ENCODE measurements at places on chromosomes 12 and 14. TPM values are rescaled to one million over a fixed set of nuclear protein-coding genes. Genes with fewer than 3 reads are reported as not detected.
A peak's percentile ranks its signal among the peaks of the same experiment; 100 is the strongest.

- no peaks in the 10 kb centered on the region for H3K27me3 ChIP-seq
- H3K4me3 ChIP-seq = no peak overlapping the region
- H3K36me3 ChIP-seq = no peaks in the 10 kb centered on the region
- H3K27ac ChIP-seq = peak overlapping the region; percentile 44
- DNase-seq = peak; percentile 25
- peaks cover 49% of the 10 kb centered on the region for H3K4me1 ChIP-seq
Observed at GRCh38 chr14:65354715-65355114, 57.8 kb upstream of the FUT8 start.

- no peaks in the 10 kb centered on the region for H3K27me3 ChIP-seq
- no peak overlapping the region for H3K4me3 ChIP-seq
- H3K4me1 ChIP-seq = peaks cover 11% of the 10 kb centered on the region
- H3K27ac ChIP-seq = no peak overlapping the region
- DNase-seq = no peak
Observed at GRCh38 chr12:25253371-25254068, 2.8 kb upstream of the KRAS start.

DLK1 gene
- polyA plus RNA-seq = not detected

- no peak overlapping the region for H3K4me3 ChIP-seq
- H3K36me3 ChIP-seq = no peaks in the 10 kb centered on the region
- no peaks in the 10 kb centered on the region for H3K4me1 ChIP-seq
Observed at GRCh38 chr12:123442774-123443173, 6.3 kb upstream of the RILPL2 start.

- no peak overlapping the region for H3K27ac ChIP-seq
- H3K4me1 ChIP-seq = no peaks in the 10 kb centered on the region
- no peak overlapping the region for H3K4me3 ChIP-seq
- H3K27me3 ChIP-seq = no peaks in the 10 kb centered on the region
- no peak for DNase-seq
Observed at GRCh38 chr14:92382677-92383076, 59.7 kb downstream of the SLC24A4 start.

SYCP3 gene
- polyA plus RNA-seq = 0.13 TPM

HAL gene
- 0.41 TPM for polyA plus RNA-seq

DNA sequence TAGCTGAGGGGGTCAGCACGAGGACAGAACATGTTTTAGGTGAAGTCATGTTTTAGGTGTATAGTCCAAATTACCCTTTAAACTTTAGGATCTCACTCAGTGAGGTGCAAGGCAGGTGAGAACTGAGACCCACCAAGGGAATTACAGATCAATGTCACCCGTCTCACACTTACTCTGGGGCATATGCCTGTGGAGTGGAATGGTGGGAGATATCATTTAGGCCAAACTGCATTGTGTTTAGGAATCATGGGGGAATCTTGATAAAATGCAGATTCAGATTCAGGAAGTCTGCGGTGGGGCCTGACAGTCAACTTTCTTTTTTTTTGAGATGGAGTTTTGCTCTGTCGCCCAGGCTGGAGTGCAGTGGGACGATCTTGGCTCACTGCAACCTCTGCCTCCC is 17.8 kb downstream of the FBXW8 start:
- peaks cover 3% of the 10 kb centered on the region for H3K36me3 ChIP-seq
- no peak for DNase-seq
- no peak overlapping the region for H3K4me3 ChIP-seq
- no peak overlapping the region for H3K27ac ChIP-seq
- peaks cover 15% of the 10 kb centered on the region for H3K4me1 ChIP-seq

GRCh38 chr12:31582155-31582554 is 8.8 kb downstream of the DENND5B start:
- H3K4me1 ChIP-seq = peaks cover 13% of the 10 kb centered on the region
- no peaks in the 10 kb centered on the region for H3K27me3 ChIP-seq
- no peaks in the 10 kb centered on the region for H3K36me3 ChIP-seq
- no peak overlapping the region for H3K27ac ChIP-seq

DNA sequence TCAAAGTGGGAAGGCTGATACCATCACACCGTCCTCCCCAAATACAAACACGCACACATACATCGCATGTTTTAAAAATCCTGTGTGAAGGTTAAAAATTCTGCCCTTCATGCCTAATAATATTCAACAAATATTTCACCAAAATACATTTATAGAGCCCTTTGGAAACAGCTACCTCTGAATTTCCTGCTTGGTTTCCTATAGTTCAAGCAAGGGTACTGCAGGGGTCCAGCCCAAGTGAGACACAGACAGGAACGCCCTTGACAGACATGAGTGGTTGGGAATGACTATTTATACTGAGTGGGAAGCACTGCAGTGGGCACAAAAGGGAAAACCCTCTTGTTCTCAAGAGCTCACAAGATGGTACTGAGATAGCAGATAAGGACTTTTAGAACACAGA is 51.0 kb downstream of the ST8SIA1 start:
- peak overlapping the region; percentile 96 for H3K27ac ChIP-seq

RHOJ gene
- 0.26 TPM for polyA plus RNA-seq

FOXA1 gene
- polyA plus RNA-seq = 0.85 TPM

GRCh38 chr14:102857444-102857843 is 65.0 kb upstream of the AMN start:
- DNase-seq = no peak
- H3K27ac ChIP-seq = no peak overlapping the region
- H3K36me3 ChIP-seq = no peaks in the 10 kb centered on the region

- peaks cover 65% of the 10 kb centered on the region for H3K4me1 ChIP-seq
- H3K27me3 ChIP-seq = no peaks in the 10 kb centered on the region
- DNase-seq = peak; percentile 93
- H3K36me3 ChIP-seq = no peaks in the 10 kb centered on the region
- H3K4me3 ChIP-seq = no peak overlapping the region
Observed at GRCh38 chr14:68544081-68544892, 248.6 kb downstream of the ZFP36L1 start.

DNA sequence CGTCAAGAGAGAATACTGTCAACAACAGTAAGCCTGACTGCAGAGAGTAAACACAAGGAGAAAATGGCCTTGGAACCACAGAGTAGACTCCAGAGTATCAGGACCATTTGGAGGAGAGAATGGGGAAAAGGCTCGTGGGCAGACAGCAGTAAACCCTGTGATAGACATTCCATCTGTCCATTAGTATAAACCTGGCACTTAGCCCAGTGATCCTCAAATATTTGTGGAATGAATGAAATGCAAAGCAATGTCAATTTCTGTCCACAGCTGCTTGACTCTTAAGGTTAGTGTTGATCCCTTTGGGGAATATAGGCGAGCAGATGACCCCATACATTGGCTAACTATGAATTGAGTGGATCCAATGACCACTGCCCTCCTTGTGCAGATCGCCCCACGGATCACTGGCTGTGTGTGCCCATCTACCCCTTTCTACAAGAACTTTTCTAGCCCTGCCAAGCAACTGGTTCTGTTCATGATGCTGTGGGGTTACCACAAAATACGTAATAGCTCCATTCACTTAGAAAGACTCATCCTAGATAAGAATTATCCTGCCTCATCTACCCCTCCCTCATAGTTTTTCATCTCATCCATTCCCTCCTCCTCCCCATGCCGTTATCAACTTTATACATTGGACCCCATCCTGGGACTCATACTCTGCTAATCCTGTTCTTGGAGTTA is 846.8 kb downstream of the NRXN3 start:
- no peaks in the 10 kb centered on the region for H3K27me3 ChIP-seq
- no peak overlapping the region for H3K4me3 ChIP-seq
- H3K36me3 ChIP-seq = no peaks in the 10 kb centered on the region
- peaks cover 17% of the 10 kb centered on the region for H3K4me1 ChIP-seq
- peak; percentile 35 for DNase-seq

GRCh38 chr14:64233531-64234190 is 60.5 kb downstream of the ESR2 start:
- peaks cover 3% of the 10 kb centered on the region for H3K36me3 ChIP-seq
- DNase-seq = no peak
- H3K27ac ChIP-seq = no peak overlapping the region
- peaks cover 4% of the 10 kb centered on the region for H3K4me1 ChIP-seq

DNA sequence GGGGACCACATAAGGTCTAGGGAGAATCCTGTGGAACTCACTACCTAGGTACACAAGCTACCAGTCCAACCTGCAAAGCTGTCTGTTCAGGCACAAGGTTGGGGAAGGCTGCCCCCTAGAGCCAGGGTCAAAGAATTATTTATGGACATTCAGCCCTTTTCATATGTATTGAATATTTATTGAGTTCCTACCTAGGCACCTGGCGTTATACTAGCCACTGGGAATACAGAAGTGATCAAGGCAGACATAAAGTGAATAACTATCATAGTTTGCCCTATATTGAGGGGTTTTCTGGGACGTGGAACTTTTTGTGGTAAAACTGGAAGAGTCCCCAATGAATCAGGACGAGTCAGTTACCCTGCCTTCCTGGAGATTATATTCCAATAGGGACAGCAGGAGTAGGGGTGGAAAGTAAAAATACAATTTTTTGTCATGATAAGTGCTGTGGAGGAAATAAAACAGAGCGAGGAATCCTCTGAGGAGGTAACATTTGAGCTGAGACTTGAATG is 5.8 kb upstream of the SLC48A1 start:
- peaks cover 69% of the 10 kb centered on the region for H3K4me1 ChIP-seq

GRCh38 chr14:67524634-67524963 is 8.5 kb upstream of the PLEKHH1 start:
- DNase-seq = no peak
- no peaks in the 10 kb centered on the region for H3K36me3 ChIP-seq
- H3K27me3 ChIP-seq = peaks cover 3% of the 10 kb centered on the region
- no peak overlapping the region for H3K27ac ChIP-seq
- H3K4me1 ChIP-seq = no peaks in the 10 kb centered on the region
- no peak overlapping the region for H3K4me3 ChIP-seq

DNA sequence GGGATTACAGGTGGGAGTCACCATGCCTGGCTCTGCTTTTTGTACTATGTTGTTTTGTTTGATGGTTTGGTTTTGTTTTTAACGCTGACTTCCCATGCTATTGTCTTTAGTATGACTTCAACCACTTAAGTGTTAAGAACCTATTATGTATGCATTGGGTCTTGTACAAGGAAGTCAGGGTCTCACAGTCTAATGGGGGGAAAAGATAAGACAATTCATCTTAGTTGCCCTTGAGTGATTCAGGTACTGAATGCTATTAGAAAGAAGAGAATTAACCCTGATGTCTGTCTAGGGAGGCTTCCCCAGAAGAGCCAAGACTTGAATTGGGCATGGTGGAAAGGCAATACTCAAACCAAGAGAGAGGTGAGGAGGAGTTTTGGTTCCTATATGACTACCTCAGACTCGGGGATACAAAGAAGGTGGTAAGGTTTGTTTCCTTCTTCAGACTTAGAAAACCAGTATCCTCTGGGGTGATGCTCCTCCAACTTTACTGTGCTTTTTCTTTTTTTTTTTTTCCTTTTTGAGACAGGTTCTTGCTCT is 64.6 kb downstream of the SUSD6 start:
- no peaks in the 10 kb centered on the region for H3K27me3 ChIP-seq
- H3K4me1 ChIP-seq = no peaks in the 10 kb centered on the region
- no peak overlapping the region for H3K4me3 ChIP-seq
- H3K36me3 ChIP-seq = no peaks in the 10 kb centered on the region

HOXC12 gene
- polyA plus RNA-seq = 0.35 TPM

GRCh38 chr12:25681580-25681979 is 128.5 kb upstream of the LMNTD1 start:
- no peak overlapping the region for H3K27ac ChIP-seq
- H3K4me3 ChIP-seq = no peak overlapping the region
- H3K27me3 ChIP-seq = no peaks in the 10 kb centered on the region
- no peaks in the 10 kb centered on the region for H3K36me3 ChIP-seq

- no peaks in the 10 kb centered on the region for H3K27me3 ChIP-seq
- no peak overlapping the region for H3K27ac ChIP-seq
- no peak overlapping the region for H3K4me3 ChIP-seq
- peaks cover 3% of the 10 kb centered on the region for H3K4me1 ChIP-seq
- DNase-seq = no peak
- no peaks in the 10 kb centered on the region for H3K36me3 ChIP-seq
Observed at GRCh38 chr12:38912116-38912515, 6.7 kb upstream of the CPNE8 start.

DNA sequence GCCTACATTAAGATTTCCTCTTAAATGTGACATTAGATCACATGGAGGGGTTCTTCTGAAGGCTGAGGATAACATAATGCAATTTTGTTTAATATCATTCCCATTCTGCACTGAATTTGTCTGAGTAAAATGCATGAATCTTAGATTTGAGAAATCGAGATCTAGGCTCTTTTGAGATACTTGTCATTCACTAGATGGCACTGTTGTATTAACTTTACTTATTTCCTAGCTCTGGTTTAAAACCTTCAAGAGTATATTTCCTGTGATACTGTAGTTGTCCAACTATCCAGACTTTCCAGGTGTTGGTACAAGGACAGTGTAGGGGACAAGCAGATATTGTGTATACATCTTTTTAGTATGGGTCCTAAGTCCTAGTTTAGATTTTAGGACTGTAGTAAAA is 91.7 kb upstream of the SEL1L start:
- no peaks in the 10 kb centered on the region for H3K4me1 ChIP-seq
- no peak overlapping the region for H3K27ac ChIP-seq
- no peak overlapping the region for H3K4me3 ChIP-seq
- no peaks in the 10 kb centered on the region for H3K27me3 ChIP-seq
- DNase-seq = no peak

DNA sequence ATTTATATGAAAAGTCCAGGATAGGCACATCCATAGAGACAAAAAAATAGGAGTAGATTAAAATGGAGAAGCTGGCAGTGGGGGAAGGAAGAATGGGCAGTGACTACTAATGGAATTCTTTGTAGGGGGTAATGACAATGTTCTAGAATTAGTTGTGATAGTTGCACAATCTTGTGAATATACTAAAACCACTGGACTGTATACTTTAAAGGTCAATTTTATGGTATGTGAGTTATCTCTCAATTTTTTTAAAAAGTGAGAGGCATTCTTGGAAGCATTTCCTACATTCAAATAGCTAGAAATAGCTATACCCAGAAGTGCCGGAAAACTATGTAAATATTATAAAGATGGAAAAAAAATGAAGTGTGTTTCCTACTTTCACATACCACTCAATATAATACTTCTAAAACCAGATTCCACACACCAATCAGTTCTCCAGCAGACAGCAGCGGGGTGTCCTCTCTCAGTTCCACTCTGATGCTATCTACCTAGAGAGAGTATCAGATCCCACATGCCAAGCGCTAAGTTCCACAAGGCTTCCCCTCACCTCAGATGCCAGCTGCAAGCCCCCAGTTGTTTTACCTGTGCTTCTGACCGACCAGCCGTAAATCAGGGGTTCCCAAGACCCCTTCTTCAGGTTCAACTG is 41.7 kb upstream of the NID2 start:
- DNase-seq = no peak
- H3K27ac ChIP-seq = no peak overlapping the region
- H3K4me1 ChIP-seq = peaks cover 13% of the 10 kb centered on the region
- H3K36me3 ChIP-seq = no peaks in the 10 kb centered on the region
- H3K27me3 ChIP-seq = no peaks in the 10 kb centered on the region
